Progenitor cell of endocrine pancreas (in vitro differentiated cells): ENCODE measurements at places on chromosomes 2 and 18.

DNA sequence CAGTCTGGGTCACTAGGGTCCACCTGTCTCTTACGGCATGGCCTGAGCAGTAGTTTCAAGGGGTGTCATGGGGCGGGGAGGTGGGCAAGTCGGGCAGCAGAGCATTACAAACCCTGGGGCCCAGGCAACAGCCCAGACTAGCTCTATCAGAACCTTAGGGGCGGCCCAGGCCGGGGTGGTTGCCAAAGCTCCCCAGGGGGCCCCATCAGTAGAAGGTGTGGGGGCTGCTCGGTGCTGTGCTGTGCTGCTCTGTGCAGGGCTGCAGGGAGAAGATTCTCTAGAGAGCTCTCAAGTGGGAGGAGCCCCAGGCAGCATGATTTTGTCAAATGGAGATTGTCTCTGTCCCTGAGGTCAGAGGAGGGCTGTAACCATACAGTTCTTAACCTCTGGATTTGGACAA, 36.4 kb upstream of the SLC14A1 start:
- DNase-seq = no peak

DNA sequence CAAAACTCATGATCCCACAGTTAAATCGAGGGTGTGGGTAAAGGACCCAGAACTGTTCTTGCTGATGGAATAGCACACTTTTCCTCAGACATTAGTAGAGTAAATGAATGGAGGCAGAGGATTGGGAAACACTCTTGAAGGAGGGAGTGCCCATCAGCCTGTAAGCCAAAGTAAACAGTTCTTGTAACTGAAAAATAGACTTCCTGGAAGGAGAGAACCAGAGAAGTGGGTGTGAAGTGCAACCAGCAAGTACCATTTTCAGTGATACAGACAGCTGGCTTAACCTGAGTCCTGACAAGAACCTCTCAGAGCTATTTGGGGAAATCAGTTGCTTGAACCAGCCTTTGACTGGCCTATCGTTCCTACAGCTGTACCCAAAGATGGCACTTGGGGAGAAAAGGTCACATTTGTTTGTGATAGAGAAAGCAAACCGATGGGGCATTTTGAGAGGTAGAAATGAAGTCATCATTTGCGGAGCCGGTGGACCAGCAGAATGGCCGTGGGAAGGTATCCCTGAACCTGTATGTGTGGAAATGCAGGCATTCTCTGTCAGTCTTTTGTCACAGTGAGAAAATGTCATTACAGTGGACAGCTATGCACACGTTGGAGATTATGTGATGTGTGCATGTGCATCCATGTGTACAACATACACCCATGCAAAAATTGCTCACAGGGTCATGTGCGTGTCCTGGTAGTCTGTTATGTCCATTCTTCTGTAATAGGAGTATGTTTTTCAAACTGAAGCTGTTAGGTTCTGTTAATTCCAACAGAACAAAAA, 17.8 kb downstream of the CRIM1 start:
- no peak for DNase-seq

DNA sequence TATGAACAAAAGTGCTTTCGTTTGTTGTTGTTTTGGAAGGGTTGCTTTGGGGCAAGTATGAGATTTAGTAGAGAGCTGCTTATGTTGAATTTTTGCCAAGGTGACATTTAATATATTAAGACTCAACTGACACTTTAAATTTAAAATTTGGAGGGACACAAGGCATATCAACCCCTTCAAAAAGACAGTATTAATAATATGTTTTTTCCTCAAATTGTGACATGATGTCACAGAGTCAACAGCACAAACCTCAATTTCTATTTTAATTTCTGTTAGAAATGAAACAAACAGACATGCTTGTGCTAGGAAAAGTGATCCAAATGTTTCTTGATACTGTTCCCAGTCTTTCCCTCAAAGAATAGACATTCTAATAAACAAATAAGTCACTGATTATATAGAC, 218.9 kb downstream of the CYRIA start:
- no peak for DNase-seq

DNA sequence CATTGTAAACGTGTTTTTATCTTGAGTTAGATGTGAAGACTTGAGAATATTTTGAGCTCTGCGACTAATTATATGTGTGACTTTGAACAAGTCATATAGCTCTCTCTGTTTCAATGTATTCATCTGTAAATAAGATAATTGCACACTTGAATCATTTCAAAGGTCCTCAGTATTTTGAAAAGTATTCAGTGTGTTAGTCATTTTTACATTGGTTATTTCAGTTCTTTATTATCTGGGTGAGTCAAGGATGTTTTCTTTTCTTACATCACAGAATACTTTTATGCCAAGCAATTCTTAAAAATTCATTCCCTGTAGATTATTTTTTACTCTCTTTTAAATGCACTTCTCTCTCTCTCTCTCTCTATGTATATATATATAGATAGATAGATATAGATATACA, 1098.0 kb upstream of the ZEB2 start:
- DNase-seq = no peak

DNA sequence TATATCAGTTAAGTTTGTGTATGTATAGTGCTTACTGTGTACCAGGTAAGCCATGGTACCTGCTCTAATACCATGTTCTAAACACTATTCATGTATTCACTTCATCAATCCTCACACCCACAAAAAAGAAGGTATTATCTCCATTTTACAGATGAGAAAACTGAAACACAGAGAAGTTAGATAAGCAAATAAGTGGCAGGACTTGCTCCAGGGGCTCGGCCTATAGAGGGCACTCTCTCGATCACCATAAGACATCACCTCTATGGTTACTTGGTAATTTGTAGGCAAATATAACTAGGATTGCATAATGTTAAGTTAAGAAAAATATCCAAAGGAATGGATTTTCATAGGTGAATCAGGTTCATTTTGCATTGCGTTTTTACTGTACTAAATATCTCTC, 118.1 kb upstream of the FN1 start:
- no peak for DNase-seq

DNA sequence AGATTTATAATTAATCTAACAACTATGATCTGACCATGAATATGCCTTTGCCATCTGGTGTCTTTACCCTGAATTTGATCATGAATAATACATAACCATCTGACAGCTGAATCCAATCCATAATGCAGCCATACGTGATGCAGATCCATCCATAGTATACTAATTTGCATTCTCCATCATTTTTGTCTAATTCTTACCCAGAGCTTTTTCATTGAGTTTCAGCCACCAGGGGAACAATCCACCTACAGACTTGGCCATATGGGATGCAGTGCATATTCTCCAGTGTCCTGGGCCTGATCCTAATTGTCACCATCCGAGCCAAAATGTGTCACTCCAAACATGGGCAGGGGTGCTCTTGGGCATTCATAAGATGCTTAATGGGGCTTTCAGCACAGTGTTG, 227.2 kb upstream of the CRIM1 start:
- DNase-seq = no peak

DNA sequence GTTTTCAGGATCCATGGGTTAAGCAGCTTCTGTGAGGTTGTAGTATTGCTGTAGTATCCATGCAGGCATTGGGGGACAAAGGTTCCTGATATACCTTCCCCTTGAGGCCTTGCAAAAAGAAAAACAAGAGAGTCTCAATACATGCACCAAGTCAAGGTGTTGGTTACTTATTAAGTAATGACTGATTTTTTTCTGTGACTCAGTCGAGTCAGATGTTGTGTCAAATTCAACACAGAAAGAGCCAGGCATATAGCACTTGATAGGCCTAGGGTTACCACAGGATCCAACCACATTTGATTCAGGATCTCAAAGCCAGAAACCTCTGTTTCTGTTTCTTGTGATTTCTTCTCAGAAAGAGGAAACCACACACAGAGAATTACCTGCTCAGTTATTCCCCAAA, 24.9 kb upstream of the CD8A start:
- DNase-seq = no peak

GRCh38 chr18:6960656-6961055, 156.9 kb downstream of the LAMA1 start:
- DNase-seq = no peak

DNA sequence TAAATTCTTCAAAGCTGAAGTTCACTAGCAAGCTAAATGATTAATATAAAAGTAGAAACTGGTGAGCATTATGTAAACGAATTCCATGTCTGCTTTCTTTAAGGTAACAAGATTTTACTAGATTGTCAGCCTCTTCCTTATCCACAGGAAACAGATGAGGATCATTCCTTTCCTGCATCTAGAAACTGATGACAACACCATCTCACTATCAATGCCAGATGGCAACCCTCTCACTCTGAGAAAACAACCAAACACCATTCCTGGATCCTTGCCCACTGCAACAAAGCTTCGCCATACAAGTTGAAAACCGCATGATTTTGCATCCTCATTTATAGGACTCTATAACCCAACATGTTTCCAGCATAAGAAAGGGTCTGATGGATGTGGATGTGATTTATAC, 122.9 kb downstream of the ZNF521 start:
- no peak for DNase-seq

DNA sequence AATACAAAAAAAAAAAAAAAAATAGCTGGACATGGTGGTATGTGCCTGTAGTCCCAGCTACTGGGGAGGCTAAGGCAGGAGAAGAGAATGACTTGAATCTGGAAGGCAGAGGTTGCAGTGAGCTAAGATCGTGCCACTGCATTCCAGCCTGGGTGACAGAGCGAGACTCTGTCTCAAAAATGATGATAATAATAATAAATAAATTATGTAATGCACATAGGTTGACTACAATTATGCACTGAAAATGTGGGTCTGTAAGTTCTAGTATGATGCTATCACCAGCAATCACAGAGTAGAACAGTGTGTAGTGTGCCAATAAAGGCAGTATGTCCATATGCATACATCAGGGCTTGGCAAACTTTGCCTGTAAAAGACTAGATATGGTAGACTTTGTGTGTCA, 55.6 kb upstream of the MYCN start:
- no peak for DNase-seq

DNA sequence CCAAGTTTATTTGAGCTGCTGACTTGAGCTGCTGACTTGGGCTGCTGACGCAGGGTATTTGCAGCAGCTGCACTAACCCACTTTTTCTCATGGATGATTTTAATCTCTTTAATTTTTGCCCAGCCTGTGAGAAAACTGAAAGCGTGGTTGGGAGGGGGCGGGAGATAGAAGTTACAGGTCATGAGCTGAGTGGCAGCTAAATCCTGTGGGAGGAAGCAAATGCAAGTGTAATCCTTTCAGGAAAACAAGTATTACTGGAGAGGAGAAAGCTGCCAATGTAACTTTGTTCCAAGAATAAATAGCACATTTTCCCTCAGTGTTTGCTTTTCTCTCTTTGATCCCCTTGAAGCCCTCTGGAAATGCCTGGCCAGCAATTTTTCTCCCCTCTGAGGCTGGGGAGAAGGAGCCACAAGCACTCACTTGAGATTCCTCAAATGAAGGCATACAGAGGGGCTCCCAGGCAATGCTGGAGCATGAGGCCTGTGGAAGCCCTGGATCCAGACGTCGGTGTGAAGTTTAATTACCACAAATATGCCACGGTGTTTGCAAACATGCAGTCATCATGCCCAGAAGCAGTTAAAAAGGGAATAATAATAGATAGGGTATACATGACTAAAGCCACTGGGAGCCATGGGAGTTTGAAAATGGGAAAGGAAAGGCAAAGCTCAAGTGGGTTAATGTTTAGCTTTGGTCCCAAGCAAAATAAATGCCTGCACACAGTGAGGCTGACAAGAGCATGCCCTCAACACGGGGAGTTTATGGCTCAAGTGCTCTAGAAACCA, 10.4 kb upstream of the EVA1A start:
- no peak for DNase-seq

- no peak for DNase-seq
These were observed 6.7 kb upstream of the COMMD1 start for GRCh38 chr2:61898810-61899209.

- no peak for DNase-seq
These were observed 49.1 kb downstream of the KCNF1 start for GRCh38 chr2:10960606-10961489.

- no peak for DNase-seq
These were observed 3.5 kb downstream of the FEV start for GRCh38 chr2:218981390-218981880.

DNA sequence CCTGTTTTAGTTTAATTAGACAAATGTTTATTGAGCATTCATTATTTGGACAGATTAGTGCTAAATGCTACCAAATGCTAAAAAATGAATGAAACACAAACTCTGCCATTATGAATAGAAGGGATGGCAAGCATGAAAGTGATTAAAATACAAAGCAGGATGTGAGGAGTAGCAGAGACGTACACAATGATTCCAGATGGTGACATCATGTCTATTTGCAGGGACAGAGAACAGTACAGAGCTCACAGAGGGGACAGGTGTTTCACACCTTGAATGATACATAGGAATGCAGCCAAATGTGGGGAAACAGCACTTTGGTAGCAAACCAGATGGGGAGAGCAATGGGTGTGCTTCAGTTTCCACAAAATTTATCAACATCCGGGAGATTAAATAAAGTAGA, 76.3 kb downstream of the CD226 start:
- no peak for DNase-seq

DNA sequence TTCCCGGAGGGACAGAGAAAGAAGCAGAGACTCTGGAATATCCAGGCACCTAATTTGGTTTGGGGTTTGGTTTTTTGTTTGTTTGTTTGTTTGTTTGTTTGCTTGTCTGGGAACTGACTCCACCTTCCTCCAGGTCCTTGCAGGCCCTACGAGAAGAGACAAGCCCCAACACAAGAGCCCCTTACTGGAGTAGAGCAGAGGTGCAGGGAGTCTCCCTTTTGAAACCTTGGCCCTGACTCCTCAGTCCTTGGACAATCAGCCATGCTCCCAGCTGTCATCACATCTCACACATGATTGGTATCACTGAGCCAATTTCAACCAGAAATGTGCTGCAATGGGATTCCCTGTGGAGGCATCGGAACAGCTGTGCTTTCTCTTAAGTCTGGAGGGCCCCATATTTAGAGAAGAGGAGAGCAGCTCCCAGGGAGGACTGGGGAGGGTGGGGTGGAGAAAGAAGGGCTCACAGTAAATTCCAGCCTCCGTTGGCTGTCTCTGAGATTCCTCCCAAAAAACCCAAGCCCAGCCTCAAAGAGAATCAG, 279.9 kb upstream of the NCKAP5 start:
- no peak for DNase-seq

DNA sequence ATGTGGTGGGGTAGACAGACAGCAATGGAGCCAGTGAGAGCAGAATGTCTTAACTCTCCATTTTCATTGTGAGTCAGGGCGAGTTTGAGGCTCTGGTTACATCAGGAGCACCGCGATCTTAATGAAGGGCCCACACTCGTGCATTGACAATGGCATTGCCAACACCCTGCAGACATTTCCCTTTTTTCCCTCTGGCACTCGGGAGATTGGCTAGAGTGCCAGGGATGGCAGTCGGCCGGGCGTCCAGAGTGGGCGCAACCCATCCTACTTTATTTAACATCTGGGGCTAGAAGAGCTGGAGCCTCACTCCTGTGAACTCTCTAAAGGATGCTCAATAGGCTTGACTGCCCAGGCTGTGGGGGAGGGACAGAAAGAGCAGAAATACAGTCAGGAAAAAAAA, 9.7 kb downstream of the PROKR1 start:
- no peak for DNase-seq
